Activated naive CD4-positive, alpha-beta T cell treated with anti-CD3 and anti-CD28 coated beads, Interleukin-2, amount 50 U/mL, for 72 hours (primary cell): ENCODE measurements at places on chromosomes 1 and 21. TPM values are rescaled to one million over a fixed set of nuclear protein-coding genes. Genes with fewer than 3 reads are reported as not detected.

The FCER1G gene
- 7.4 TPM for total RNA-seq

The SYTL1 gene
- 15.6 TPM for total RNA-seq

The LRRN2 gene
- total RNA-seq = not detected

GRCh38 chr1:1215080-1215676, 1.2 kb upstream of the TNFRSF4 start:
- no peak for DNase-seq

DNA sequence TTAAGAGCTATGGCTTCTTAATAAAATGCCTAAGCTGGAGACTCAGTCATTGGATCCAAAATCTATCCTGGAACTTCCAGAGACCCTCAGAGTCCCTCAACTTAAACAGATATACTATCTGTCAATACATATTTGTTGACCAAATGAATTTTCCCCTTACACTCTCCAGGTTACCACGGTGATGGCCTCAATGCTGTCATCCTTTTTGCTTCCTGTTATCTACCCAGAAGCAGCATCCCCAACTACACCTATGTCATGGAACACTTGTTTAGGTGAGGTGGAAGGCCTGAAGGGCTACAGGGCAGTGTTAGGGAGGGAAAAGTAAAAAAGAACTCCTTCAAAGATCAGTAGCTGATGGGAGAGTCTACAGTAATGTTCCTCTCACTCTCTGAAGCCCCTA, 4.4 kb upstream of the C1orf56 start:
- no peak for DNase-seq

- no peak for DNase-seq
Measured at GRCh38 chr1:15198684-15199083, 45.1 kb downstream of the TMEM51 start.

The C1orf87 gene
- total RNA-seq = not detected

The KCNK2 gene
- not detected for total RNA-seq

DNA sequence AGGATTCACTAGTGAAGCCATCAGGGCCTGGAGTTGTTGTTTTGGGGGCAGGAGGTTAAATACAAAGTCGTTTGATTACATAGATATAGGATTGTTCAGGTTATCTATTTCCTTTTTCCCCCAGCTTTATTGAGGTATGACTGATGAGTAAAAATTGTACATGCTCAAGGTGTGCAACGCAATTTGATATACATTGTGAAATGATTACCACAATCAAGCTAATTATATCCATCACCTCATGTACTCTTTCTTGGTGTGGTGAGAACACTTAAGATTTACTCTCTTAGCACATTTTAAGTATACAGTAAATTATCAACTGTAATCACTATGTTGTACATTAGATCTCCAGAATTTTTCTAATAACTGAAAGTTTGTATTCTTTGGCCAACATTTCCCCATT, 6.0 kb downstream of the FGGY start:
- DNase-seq = no peak

DNA sequence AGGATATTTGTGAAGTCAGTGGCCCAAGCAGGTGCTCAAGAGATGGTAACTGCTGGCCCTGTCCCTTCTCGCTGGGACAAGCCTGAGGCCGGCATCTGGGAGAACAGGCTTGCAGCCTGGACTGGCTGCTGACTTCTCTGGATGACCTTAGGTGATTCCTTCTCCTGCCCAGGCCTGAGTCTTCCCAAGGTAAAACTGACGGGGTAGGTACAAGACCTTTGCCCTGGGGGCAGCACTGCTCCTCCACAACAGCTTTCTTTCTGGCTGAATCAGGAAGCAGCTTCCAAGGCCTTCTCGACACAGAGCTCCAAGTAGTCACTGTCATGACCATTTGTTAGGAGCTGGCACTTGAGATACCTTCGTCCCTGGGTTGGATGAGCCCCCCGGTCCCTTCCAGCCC, 59.6 kb downstream of the DMRTB1 start:
- no peak for DNase-seq
